Stimulated activated CD4-positive, alpha-beta T cell treated with anti-CD3 and anti-CD28 coated beads, Interleukin-15, amount 100 ng/mL, for 1 hour (primary cell): ENCODE measurements at places on chromosomes 2 and 18.

GRCh38 chr18:59022167-59022945, 117.3 kb upstream of the SEC11C start:
- DNase-seq, result no peak

DNA sequence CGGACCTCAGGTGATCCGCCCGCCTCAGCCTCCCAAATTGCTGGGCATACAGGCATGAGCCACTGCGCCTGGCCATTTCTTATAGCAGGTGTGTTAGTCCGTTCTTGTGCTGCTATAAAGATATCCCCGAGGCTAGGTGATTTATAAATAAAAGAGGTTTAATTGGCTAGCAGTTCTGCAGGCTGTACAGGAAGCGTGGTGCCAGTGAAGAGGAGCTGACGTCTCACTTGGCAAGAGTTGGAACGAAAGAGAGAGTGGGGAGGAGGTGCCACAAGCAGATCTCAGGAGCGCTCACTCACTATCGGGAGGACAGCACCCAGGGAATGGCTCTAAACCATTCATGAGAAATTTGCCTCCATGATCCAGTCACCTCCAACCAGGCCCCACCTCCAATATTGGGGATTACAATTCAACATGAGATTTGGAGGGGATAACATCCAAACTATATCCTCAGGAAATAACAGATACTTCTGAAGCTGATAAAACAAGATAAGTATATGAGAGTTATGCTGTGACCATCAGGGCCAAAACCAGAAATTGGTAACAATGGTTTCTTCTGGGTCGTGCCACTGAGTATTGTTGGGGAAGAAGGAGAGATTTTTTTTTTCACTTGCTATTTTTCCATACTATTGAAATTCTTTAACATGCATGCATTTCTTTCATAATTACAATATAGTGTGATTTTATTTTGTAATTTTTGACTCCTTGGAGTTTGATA, 7.4 kb upstream of the RMC1 start:
- DNase-seq, result no peak

DNA sequence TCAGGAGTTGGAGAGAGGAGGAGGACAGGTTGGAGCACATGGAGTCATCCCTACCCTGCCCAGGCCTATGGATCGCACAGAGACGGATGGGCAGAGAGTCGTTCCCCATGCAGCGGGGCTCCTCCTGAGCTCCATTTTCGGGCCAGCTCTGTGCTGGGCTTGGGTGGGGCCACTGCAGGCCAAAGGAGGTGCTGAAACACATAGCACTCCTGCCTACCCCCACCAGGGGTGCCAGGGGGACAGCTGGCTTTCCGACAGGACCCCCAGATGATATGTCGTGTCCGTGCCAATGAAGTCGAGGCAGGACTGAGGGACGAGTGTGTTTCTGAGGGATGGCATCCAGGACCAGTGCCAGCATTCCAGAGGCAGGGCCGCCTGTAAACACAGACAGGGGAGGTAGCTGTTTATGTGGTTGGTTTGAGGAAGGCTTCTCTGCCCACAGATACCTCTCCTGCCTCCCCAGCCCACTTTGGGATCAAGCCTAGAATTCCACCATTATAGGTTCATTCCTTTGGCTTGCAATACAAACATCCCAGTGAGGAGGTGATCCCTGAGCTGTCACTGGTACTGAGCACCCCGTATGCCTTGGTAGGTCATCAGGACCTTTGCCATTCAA, 116.6 kb downstream of the GLI2 start:
- DNase-seq, result no peak

DNA sequence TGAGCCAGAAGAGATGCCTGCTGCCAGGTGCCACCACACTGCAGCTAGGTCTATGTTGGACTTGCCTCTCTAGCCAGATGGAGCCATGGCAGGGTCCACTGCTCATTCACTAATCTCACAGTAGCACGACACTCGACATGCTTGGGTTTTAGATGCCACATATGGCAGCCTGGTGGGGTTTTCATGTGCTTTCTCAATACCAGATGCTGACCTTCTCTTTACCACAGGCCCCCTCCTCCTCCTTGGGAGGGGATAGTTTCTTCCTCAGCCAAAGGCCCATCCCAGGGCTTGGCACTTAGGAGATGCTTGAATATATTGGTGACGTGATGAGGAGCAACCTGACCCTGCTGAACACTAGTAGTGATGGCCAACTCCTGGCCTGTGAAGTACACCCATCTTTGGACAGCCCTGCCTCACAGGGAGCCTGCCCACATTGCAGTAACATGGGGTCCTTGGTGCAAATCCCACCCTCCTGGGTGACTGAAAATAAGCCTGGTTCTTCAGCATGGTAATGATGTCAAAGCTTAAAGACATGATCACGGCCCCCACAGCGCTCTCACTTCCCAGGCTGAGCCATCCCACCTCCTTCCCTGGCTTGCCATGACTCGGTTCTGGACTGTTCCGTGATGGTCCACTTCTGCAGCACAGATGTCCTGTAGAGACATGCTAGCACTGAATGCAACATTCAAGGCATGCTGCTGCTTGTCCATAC, 227.5 kb downstream of the SH3RF3 start:
- no peak for DNase-seq

DNA sequence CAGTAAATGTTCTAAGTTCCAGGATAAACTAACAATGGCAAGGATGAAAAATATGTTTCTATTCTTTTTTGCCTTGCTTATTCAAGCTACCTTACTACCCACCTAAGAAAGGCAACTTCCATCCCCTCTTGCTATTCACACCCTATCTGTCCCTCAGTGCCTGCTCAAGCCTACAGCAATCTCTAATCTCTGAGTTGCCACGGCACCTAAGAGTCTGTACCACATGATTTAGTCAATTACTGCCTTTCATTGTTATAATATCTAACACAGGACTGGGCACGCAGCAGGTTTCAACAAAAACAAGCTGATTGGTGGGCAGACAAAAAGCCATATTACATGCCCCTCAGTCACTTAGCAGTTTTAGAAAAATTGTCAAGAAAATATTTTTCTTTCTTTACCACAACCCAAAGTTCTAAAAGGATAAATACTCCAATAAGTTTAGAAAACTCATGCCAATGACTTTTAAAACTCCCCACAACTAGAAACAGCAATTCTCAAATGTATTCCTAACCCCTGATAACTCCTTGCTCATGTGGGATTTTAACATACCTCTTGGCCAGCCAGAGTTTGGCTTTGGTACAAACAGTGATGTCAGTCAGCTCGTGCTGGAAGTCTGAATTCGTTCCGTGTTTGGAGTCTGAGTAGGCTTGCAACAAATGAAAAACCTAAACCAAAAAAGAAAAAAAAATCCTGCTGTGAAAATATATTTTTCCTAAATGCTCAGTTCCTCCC, 117.3 kb upstream of the ZFP36L2 start:
- no peak for DNase-seq

- no peak for DNase-seq
Observed at GRCh38 chr2:6368281-6368680, 497.4 kb downstream of the CMPK2 start.

GRCh38 chr2:150307258-150307657, 180.2 kb downstream of the RND3 start:
- DNase-seq, result no peak

GRCh38 chr2:221390878-221391277, 181.2 kb downstream of the EPHA4 start:
- DNase-seq, result no peak

DNA sequence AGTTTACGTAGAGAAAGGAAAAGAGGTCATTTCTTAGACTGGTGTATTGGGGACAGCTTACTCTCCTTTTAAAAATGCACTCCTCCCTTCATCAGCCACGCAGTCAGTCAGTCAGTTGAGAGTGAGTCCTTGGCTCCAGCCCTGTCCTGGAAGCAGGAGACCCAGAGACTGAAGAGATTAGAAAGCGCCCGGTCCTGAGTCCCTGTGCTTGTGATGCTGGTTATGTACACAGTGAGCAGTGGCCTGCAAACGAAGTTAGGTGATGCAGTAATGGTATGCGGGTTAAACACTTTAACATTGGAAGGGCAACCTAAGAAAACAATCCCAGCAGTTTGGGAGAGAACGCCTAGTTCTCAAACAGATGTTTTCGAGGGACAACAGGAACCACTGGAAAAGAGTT, 6.3 kb upstream of the ASB1 start:
- DNase-seq, result no peak

DNA sequence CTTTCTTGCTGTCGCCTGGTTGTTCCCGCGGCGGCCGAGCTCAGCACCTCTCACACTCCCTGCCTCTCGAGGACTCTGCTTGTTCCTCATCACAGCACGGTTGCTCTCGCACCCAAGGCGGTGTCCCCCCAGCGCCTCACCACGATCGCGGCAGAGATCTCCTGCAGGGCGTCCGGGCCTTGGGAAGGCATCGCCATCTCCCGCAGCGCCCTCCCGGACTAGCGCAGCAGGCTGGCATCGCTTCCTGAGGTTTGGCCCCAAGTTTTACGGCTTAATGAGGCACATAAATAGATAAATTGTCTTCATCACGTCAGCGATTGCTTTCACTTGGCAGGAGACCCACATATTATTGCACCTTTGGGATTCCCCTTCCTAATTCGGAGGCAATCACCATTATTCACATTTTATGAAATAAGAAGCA, 125.4 kb downstream of the RGPD3 start:
- no peak for DNase-seq

GRCh38 chr2:20091305-20091991, 40.0 kb upstream of the LAPTM4A start:
- DNase-seq, result no peak

- no peak for DNase-seq
Observed at GRCh38 chr18:46574000-46574742, 82.8 kb downstream of the LOXHD1 start.

- DNase-seq, result no peak
Observed at GRCh38 chr2:174048243-174048642, 83.1 kb upstream of the SP3 start.

- no peak for DNase-seq
Observed at GRCh38 chr2:239629926-239630617, 229.3 kb upstream of the HDAC4 start.

DNA sequence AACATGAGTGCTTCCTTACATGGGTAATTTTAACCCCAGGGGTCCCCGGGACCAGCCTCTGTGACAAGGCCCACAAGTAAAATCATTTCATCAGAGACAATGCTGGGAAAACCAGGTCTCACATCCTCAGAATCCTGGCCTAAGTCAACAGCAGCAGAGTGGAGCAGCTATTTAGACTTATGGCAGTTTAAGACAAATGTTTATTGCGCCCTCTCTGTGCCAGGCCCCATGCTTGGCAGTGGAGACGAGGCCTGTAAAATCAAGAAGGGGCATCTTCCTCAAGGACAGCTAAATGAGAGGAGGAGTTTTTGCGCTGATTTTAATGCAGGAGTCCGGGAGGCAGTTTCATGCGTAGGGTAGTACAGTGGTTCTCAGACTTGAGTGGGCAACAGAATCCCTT, 56.0 kb upstream of the ACAA2 start:
- DNase-seq, result no peak

- no peak for DNase-seq
Observed at GRCh38 chr18:42533009-42533575, 578.1 kb downstream of the PIK3C3 start.

DNA sequence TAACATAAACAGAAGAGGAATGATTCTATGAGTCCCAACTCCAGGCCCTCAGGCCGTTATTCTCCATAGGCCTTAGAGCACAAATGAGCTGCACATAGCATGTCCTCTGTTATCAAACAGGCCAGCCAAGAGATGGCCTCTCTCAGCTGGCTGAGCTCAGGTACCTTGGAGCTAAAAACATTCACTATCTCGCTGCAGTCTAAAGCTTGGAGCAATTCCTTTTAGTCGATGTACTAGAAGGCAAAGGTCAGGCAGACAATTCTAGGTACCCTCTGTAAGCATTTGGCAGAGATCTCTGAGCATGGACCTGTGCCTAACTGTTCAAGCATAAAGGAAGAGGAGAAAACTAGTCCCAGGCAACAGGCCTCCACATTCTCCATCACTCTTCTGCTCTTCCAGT, 38.0 kb upstream of the ATL2 start:
- DNase-seq, result no peak
